ENCODE measurements at places on chromosomes 6 and 20.

- no peak for DNase-seq
Observed at GRCh38 chr20:42556575-42556974, 633.1 kb downstream of the PTPRT start.

GRCh38 chr6:142240179-142240578, 61.6 kb upstream of the ADGRG6 start:
- DNase-seq: no peak

DNA sequence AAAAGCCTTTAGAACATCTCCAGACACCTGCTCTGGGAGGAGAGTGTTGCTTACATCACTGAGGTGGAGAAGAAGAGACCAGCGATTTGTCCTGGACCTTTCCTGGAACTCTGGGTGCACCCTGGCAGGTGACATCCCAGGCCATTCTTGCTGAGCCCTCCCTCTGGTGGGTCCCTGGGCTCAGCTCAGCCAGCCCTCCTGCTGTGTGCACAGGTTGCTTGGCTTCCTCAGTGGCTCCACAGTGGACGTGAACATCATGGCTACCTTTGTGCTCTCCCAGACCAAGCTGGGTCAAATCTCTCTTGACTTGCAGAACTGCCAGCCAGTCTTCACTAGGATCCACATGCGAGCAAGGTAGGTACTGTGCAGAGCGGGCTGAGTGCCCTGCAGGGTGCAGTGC, 19.9 kb upstream of the BPIFA2 start:
- DNase-seq: no peak

DNA sequence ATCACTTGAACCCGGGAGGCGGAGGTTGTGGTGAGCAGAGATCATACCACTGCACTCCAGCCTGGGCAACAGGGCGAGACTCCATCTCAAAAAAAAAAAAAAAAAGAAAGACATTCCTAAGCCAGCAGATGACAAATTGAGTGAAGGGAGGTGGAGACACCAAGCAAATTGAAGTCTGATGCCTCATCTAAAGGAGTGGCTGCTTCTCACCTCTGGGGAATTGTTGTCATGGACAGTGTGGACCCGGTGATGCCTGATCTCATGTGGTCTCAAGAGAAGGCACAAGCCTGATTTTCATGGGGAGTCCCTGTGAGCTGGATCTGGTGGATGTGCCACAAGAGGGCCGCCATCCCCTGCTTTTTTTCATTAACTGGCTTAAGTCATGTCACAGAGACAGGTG, 272.0 kb downstream of the ZNF217 start:
- no peak for DNase-seq

DNA sequence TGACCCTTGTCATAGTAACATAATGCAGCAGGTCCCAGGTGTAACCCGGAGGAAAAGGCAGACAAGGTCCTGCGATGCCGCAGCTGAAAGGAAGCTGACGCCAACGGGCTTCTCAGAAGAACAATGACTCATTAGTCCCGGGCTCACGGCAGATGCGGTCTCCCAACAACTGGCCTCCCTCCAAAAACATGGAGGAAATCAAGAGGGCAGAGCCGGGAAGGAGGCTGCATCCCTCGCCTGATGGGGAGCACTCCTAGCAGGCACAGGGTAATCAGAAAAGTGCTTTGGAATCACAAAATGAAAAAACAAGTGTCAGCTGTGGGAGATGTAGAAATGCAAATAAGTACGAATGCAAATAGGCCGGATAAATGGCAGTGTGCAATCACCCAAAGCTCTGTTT, 165.2 kb upstream of the AGPAT4 start:
- DNase-seq: no peak

DNA sequence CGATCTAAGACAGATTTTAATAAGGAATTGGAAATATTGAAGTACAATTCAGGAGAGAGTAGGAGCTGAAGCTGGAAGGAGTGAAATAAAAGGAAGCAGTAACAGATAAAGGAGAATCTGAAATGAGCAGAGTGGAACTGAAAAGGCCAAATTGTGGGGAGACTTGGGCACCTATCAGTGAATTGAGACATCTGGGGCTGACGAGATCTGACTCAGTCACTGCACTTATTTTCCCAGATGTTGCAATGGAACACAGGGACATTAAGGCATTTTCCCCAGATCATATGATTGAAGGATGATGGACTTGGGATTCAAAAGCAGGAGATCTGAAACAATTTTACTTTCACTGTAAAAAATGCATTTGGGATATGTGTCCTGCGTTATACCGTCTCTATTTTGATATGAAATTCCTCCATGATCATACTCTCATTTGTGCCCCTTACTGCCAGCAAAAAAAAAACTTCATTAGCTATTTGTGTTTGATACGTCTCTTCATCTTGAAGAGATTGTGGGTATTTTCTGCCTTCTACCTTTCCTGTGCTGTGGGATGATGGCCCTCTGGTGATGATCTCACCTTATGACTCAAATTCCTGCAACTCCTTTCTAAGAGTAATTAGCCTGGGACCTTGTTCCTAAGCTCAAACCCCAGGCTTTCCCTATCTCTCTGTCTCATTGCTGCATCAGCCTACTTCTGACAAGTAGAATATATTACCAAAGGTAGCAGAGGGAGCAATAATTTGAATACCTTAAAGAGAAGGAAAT, 278.5 kb upstream of the MAN1A1 start:
- DNase-seq: no peak

GRCh38 chr6:119313937-119314884, 35.4 kb downstream of the MAN1A1 start:
- no peak for DNase-seq

- no peak for DNase-seq
Observed at GRCh38 chr6:150915880-150916265, 50.4 kb downstream of the MTHFD1L start.

DNA sequence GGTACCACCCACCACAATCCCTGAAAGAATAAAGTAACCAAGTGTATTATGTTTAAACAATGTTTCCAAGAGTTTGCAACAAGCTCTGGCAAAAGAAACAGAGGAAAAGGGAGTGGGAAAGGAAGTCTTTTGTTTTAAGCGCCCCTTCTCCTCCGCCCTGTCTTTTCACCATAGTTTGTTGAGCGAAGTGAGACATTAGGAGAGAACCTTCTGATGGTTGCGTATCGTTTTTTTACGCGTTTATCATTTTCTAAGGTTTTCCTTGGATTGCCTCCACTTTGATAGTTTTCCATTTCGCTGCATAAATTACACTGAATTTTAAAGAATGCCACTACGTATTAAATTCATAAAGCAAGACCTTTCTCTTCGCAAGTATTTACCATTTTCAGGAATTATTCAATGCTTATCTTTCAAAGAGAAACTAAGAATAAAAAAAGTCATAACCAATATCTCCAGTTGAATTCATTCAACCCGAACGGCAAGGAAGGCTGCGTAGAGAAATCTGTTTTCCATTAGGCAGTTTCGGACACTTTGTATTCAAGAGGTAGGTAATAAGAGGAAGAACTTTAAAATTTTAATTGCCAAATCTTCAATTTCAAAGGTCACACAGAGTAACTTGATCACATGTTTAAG, 920 bp upstream of the EPHA7 start:
- no peak for DNase-seq

DNA sequence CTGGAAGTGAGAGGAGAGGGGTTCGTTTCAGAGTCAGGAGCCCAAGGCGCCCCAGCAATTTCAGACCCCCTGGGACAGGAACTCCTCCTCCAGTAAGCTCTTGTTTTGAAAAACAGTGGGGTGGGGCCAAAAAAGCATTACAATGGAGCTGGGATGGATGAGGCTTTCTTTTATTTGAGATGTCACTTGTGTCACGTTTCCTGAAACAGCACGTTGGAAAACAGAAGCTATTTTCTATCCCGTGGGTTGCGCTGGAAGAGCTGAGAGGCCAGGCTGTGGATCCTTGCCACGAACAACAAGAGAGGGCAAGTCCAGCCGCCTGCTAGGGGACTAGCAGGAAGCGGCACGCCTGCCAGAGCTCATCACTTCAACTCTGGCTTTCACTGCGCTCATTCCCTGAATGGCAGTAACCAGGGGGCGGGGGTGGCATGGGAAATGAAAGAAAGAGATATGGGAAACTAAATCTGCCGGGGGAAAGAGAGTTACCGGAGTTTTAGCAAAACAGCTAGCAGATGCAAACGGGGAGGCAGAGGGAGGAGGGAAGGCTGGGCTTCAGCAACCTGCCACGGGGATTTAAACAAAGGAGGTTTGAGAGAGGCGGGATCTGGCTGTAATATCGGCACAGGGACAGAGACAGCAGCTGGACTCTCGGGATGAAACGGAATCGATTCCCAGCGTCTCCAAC, 34.6 kb downstream of the GCNT2 start:
- DNase-seq: no peak

- no peak for DNase-seq
Observed at GRCh38 chr20:32519381-32519730, 65.8 kb downstream of the NOL4L start.

DNA sequence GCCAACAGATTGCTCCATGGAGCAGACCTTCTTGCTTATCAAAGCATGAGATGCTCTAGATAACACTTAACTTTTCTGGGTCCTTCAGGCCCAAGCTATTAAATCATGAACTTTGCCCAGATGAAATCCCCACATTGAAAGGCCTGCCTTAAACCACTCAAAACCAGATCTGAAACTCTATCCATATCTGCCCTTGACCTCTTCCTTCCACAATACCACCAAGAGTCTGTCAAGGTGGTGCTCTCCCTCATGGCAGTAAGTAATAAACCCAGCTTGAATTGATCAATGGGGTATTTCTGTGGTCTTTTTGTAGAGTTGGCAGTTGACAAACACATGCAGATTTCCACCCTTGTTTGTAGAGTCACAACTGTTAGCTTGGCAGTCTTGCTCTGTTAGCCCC, 135.5 kb downstream of the ISM1 start:
- no peak for DNase-seq

DNA sequence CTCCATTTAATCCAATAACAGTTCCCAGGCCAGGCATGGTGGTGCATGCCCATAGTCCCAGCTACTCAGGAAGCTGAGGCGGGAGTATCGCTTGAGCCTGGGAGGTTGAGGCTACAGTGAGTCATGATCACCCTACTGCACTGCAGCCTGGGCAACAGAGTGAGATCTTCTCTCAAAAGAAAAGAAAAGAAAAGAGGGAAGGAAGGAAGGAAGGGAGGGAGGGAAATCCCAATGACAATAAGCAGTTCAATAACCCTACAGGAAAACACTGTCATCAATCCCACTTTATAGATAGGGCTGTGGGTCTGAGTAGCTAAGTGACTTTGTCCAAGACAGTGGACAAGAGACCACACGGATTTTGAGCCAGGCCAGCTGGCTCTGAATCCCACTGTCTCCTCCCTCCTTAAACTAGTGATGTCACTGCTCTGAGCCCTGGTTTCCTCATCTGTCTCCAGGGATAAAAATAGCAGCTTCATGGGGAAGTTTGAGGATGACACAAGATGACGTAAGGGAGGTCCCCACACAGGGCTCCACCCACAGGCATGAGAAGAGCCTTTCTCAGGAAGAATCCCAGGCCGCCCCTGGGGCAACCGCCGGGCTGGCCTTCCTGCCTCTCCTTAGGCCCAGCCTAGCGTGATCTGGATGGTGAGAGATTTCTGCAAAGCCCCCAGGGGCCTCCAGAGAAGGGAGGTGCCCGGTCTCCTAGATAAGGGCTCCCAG, 7.2 kb upstream of the TRIB3 start:
- DNase-seq: no peak

DNA sequence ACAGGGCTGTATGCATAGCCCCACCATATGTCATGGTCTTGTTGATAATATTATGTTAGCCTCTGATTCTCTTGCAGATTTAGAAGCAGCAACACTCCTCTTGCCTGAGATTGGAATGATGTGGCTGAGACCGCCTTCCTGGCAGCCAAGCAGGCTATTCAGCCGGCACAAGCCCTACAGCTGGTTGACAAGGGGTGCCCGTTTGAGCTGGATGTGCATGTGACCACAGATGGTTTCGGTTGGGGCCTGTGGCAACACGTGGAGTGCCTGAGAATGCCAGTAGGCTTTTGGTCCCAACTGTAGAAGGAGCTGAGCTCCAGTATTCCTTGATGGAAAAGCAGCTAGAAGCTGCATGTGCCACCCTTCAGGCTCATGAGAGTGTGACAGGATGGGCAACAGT, 303.6 kb upstream of the POU3F2 start:
- DNase-seq: no peak

- no peak for DNase-seq
Observed at GRCh38 chr6:67717281-67717680, 917.8 kb upstream of the ADGRB3 start.

GRCh38 chr6:84908304-84908904, 144.0 kb upstream of the TBX18 start:
- no peak for DNase-seq

GRCh38 chr6:80967609-80968008, 784.9 kb downstream of the TENT5A start:
- DNase-seq: no peak

GRCh38 chr20:61346996-61347395, 94.9 kb downstream of the CDH4 start:
- no peak for DNase-seq

- no peak for DNase-seq
Observed at GRCh38 chr6:107972413-107973096, 14.5 kb upstream of the SEC63 start.

- no peak for DNase-seq
Observed at GRCh38 chr6:108337721-108338120, 42.9 kb downstream of the AFG1L start.

GRCh38 chr6:15822835-15823234, 160.0 kb upstream of the DTNBP1 start:
- DNase-seq: no peak

DNA sequence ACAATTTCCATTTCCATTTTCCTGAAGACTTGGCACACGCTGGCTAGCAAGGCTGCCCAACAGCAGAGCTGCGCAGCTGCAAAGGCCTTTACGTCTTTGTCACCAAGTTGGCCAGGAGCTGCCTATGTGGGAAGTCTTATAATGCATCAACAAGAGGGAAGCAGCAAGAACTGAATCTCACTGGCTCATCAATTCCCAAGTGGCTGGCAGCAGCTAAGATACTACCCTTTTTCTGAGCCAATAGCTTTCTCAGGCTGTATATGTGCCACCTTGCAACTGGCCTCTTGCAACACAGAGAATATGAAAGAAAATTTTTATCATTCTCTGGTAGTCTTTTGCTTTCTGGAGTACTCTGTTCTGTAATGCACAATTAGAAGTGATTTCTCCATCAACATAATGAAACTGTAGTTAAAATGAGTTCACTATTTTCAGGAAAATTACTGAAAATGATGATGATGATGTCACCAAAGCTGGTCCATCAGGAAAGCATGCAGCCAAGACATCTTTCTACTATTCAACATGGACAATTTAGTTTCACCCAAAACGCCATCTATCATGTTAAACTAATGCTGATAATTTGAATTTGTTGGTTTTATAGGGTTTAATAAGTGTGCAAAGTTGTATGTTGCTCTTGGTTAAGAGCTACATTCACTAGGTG, 97.3 kb upstream of the FOXA2 start:
- no peak for DNase-seq

GRCh38 chr6:158457616-158458278, 102.1 kb upstream of the TMEM181 start:
- DNase-seq: no peak

GRCh38 chr6:33692078-33692759, 19.3 kb downstream of the UQCC2 start:
- no peak for DNase-seq

- no peak for DNase-seq
Observed at GRCh38 chr6:131427434-131428058, 145.5 kb upstream of the ARG1 start.
